ENCODE measurements at places on chromosomes 16 and 17.

GRCh38 chr17:59607817-59608403, 11.8 kb upstream of the CLTC start:
- DNase-seq = no peak

- no peak for DNase-seq
Measured at GRCh38 chr16:27127308-27127707, 60.6 kb downstream of the C16orf82 start.

GRCh38 chr16:63082101-63082500, 1045.9 kb upstream of the CDH8 start:
- DNase-seq = no peak

DNA sequence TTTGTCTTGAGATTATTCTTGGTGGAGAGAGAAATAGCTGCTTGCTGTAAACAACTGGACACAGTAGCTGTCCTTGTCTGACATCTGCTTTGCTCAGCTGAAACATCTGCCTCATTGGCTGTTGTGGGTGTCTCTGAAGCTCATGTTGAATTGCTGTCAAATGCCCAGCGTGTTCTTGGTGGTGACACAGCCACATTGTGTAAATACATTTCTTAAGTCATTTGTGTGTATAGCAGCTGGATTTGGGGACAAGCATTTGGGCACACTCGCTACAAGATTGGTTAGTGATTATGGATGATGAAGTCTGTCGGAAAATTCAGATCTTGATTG, 5.3 kb downstream of the FAM234A start:
- no peak for DNase-seq

DNA sequence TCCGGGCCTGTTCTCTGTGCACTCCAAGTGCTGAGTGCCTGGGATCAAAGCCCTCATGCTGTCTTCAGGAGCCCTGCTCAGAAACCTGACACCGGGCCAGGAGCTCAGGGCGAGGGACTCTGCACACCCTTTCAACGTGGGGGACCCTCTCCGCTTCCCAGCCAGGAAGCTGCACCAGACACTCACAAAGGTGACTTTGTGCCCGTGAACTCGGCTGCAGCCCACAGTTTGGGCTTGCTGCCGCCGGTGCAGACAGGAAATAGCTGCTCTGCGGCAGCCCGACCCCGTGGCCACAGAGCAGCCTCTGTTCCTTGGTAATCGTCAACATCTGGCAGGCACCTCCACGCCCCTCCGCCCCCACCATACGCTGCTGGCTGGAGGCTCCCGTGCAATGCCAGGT, 93.4 kb upstream of the METRNL start:
- DNase-seq = no peak

DNA sequence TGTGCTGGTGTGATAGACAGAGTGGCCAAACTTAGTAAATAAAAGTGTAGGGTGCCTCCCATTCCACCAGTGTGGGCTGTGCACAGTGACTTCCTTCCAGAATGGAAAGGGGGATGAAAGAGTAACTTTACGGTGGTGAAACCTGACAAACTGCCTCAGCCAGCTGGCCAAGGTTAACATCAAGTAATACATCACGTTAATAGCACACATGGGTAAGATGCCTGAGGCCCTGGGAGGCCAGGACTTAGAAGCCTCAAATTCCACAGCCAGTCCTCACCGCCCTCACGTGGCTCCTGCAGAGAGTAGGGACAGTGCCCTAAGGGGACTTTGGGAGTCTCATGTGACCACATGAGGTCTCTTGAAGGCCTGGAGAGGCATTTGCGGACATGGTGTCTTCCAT, 14.1 kb downstream of the RMI2 start:
- DNase-seq = no peak

DNA sequence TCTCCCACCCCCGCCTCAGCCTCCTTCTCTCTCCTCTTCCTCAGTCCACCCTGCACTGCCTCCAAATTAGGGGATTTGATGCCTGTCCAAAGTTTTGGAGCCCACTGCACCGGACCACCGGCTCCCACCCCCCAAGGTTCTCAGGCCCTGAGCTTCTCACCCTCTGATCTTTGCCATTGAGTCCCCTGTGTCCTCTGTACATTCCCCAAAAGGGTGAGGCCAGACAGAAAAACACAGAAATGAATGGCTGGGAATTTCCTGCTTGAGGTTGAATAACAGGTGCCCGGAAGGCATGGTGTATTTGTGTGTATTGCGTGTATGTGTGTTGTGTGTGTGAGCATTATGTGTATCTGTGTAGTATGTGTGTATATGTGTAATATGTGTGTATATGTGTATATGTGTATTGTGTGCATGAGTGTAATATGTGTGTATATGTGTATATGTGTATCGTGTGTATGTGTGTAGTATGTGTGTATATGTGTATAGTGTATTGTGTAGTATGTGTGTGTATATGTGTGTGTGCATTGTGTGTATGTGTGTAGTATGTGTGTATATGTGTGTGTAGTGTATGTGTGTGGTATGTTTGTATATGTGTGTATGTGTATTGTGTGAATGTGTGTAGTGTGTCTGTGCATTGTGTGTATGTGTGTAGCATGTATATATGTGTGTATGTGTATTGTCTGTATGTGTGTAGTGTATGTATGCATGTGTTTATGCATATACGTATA, 16.0 kb upstream of the CCL17 start:
- no peak for DNase-seq

- DNase-seq = no peak
Measured at GRCh38 chr17:68034452-68034776, 1.1 kb upstream of the KPNA2 start.

- DNase-seq = no peak
Measured at GRCh38 chr17:49407086-49407485, 7.6 kb downstream of the PHB1 start.

GRCh38 chr17:29063992-29064391, 21.1 kb downstream of the PIPOX start:
- DNase-seq = no peak

- DNase-seq = no peak
Measured at GRCh38 chr16:51636920-51637769, 486.1 kb upstream of the SALL1 start.

GRCh38 chr17:81003711-81004475, 12.3 kb downstream of the CHMP6 start:
- DNase-seq = no peak

- DNase-seq = no peak
Measured at GRCh38 chr17:74641224-74641957, 17.9 kb upstream of the CD300E start.

DNA sequence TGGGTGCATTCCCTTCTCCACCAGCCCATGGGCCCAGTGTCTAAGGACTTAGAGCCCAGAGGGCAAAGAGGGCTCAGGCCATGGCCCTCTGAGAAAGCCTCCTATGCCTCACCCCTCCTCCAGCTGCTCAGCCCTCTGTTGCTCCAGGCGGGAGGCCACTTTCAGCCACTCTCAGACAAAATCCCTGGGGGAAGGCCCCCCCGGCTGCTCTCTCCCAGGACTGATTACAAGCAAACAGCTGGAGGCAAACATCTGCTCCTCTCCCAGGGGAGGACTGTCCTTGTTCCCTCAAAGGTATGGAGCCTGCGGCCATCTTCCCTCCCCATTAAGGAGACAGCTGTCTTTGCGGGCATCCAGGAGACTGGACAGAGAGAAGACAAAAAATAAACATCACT, 54.9 kb upstream of the DLX4 start:
- DNase-seq = no peak

- DNase-seq = no peak
Measured at GRCh38 chr16:50340578-50340977, 28.2 kb downstream of the BRD7 start.

GRCh38 chr16:56785317-56785716, 55.4 kb downstream of the NUP93 start:
- DNase-seq = no peak

- DNase-seq = no peak
Measured at GRCh38 chr17:46764000-46764708, 54.3 kb downstream of the WNT3 start.

DNA sequence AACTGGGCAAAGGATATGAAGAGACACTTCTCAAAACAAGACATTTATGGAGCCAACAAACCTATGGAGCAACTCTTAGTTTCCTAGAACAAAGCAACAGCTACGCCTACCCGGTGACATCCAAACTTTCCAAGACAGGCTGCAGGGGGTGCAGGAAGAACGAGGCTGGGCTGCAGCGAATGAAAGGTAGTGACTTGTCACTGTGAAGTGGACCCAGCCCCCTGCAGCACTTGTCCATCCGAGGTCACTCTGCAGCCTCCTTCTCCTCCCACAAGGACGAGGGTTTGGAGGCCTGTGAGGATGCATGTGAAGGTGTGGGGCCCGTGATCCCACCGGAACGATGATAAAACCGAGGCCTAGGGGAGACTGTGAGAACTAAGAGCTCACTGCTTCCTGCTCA, 192.6 kb upstream of the RPL38 start:
- no peak for DNase-seq

GRCh38 chr16:79181419-79181818, 419.1 kb downstream of the MAF start:
- no peak for DNase-seq

- no peak for DNase-seq
Measured at GRCh38 chr17:2962729-2963128, 100.7 kb downstream of the OR1D5 start.

GRCh38 chr16:8899709-8900317, 17.7 kb downstream of the LITAFD start:
- no peak for DNase-seq

DNA sequence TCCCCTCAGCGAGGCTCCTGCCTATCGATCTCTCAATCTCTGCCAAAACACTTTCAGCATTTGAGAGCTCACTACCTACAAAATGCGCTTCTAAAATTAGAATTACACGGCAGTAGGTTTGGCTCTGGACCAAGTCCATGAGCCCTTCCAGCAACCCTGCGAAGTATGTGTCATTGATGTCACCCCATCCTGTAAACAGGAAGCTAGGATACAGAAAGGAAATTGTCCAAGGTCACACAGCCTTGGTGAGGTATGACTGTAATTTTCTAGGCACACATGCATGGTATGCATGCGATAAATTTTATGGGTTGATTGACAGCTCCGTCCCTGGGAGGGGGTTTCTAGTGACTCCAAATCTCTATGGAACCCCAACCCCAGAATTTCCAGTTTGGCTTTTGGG, 330.3 kb upstream of the CDH5 start:
- DNase-seq = no peak

- DNase-seq = no peak
Measured at GRCh38 chr16:78297066-78297666, 197.7 kb downstream of the WWOX start.

- no peak for DNase-seq
Measured at GRCh38 chr17:44967907-44968224, 237 bp downstream of the C1QL1 start.

GRCh38 chr16:87936375-87937230, at the start of gene CA5A:
TSS of gene CA5A (minus strand) at chr16:87936529. CDS start at chr16:87936450, 79 bp downstream.
- DNase-seq = no peak

DNA sequence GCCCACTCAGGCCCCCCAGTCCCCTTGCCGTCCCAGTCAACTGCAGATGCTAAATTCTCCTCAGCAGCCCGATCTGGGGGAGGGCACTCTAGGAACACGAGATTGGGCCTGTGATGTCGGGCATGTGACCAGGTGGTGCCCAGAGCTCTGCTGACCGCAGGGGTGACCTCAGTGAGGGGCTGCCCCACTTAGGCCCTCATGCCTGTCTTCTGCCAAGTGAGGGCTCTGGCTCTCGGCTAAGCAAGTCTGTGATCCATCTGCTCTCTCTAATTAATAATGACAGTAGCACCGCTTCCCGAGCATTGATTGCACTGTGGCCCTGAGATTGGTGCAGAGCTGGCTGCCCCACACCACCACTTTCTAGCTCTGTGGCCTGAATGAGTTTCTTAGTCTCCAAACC, 138.8 kb downstream of the MRM1 start:
- no peak for DNase-seq

DNA sequence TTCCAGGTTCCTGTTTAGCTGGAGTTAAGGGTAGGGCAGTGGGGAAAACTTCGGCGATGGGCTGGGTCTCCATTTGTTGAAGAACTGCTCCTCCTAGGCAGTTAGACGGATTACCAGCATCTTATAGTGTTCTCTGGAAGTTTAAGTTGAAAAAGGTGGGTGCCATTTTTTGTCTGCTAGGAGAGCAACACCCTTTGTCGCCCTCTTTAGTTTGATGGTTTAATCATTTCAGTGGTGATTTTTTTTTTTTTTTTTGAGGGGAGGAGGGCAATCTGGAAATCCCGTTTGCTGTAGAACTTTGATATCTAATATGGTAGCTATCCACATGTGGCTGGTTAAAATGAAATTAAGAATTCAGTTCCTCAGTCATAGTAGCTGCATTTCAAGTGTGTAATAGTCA, 4.1 kb downstream of the UBFD1 start:
- no peak for DNase-seq

DNA sequence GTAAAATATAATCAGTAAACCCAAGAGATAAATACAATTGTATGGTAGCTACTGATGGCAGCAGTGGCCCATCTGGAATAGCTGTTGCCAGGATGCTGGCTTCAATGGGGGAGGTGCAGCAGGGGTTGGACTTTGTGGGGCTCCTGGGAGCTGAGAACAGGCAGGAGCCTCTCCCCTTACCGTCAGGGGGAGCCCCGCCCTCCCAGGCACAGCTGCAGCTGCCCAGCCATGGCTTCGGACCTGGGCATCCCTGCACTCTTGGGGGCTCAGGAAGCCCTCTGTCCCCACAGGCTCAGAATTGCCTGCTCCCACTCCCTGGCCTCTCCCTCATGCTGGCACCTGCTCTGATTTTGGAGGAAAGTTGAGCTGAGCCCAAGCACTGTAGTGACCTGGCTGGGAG, 741.1 kb downstream of the CDH11 start:
- DNase-seq = no peak

DNA sequence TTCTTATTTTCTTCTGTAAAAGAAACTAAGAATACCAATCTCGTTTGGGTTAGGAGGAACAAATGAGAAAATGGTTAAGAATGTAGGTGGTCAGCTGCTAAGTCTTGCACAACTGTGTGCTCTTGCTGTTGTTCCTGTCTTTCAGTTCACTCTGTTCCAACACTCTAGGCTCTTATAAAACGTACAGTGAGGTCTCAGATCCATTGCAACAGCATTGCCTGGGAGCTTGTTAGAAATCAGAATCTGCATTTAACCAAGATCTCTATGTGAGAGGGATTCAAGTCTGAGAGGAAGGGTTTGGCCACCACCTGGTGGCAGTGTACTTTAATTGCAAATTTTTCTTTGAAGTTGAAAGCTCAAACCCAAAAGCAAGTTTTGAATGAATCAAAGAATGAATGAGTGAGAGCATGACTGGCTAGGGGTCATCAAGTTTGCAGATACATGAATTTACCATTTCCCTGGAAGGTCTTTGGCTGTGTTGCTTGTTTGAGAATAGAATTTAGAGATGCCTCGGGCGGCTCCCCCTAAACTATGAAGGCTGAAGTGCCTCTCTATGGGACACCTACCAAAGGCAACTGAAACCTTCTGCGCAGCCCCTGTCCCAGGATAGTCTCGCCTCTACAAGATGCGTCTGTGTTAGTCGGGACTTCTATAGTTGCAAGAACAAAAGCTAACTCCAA, 2.5 kb downstream of the ALOX15B start:
- peak; percentile 43 for DNase-seq

GRCh38 chr16:73287859-73288405, 240.0 kb upstream of the ZFHX3 start:
- DNase-seq = no peak

- DNase-seq = no peak
Measured at GRCh38 chr16:87929986-87930385, 6.3 kb downstream of the CA5A start.

GRCh38 chr16:2977440-2977839, 2.8 kb downstream of the PKMYT1 start:
- no peak for DNase-seq
